NCI-H82 (cell line): ENCODE measurements at places on chromosomes 7 and 10.

DNA sequence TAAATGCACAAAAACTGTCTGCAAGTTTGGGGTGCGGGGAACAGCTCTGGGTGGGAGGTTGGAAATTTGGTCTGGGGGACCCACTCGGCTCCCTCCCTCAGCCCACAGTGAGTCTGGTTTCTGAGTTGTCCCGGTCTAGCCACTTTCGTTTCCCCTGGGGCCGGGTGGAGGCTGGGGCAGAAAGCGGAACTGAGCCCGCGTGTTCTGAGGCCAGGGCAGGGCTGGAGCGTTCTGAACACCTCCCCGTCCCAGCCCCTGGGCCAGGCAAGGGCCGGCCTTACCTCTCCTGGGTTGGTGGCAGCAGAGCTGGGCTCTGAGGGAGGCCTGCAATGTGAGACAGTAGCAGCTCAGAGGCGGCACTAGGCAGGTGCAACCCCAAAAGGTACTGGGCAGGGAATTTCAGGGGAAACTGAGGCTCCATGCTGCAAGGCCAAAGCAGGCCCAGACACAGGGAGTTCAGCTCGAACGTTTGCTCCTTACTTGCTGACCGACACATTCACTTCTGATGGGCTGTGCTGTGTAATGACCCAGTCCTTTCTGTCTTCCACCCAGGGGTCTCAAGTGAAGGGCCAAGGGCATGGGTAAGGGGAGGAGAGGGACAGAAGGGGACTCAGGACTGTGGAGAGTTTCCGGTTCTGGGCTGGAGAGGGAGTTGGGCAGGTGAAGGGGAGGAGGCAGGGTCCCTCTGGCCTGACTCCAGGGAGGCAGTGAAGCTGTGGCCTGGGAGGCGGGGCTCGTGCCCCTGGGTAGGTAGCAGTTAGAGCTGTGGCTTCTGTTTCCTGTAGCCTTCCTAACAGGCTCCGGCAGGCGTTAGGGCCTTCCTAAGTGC is 3.0 kb downstream of the IRF5 start:
- DNase-seq: no peak

- peak; percentile 68 for DNase-seq
These were observed 1238.9 kb downstream of the XPNPEP1 start for GRCh38 chr10:108684431-108684830.

DNA sequence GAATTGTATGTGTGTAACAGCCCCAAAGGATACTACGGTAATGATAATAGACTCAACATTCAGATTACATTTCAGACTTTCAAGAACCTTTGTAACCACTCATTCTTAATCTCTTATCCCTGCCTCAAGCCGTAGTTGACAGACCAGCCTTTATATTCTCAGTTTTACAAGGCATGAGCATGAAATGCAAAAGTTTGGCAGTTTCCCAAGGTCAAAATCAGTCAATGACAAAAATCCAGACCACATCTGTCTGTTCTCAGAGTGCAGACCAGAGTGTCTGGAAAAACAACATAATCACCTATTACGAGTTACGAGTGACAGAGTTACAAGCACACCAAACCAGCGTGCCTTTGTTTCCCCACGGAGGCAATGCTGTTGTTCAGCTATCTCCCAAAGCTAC is 178.6 kb upstream of the LRGUK start:
- DNase-seq: no peak

GRCh38 chr7:26861050-26861449 is 3.3 kb downstream of the SKAP2 start:
- DNase-seq: no peak

DNA sequence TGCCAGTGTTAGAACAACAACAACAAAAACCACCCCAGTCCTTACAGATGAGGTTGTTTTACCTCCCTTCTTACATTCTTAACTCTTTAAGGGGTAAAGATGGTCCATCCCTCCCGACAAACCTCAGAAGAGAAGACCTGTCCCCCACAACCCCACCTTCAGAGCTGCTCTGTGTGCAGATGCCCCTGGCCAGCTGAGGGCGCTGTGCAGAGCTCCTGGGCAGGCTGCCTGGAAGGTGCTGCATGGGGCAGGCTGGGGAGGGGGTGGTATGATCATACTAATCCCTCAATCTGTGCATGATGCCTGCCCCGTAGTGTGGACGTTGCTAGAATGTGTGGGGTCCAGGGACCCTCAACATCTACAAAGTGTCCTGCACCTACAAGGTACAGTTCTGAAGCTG is 387.1 kb downstream of the INHBA start:
- DNase-seq: peak; percentile 33

- DNase-seq: no peak
These were observed 59.0 kb downstream of the YKT6 start for GRCh38 chr7:44259547-44260457.

DNA sequence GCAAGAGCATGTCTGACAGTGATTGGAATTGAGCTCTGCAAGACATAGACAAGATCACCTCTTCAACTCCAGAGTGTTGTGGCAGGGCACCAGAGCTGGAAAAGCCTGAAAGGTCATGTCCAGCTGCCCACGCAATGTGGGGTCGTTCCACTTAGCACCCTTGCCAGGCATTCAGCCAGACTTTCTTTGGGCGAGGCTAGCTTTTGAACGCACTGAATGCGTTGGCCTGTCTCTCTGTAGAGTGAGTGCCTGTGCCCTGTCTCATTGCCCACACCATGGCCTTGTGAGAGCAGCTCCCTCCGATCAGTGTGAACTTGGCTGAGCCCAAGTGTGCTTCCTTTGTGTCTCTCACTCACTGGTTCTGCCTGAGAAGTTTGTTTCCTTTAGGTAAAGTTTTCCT is 23.3 kb downstream of the UBTD1 start:
- DNase-seq: no peak

GRCh38 chr7:70347463-70348254 is 749.4 kb downstream of the AUTS2 start:
- no peak for DNase-seq

DNA sequence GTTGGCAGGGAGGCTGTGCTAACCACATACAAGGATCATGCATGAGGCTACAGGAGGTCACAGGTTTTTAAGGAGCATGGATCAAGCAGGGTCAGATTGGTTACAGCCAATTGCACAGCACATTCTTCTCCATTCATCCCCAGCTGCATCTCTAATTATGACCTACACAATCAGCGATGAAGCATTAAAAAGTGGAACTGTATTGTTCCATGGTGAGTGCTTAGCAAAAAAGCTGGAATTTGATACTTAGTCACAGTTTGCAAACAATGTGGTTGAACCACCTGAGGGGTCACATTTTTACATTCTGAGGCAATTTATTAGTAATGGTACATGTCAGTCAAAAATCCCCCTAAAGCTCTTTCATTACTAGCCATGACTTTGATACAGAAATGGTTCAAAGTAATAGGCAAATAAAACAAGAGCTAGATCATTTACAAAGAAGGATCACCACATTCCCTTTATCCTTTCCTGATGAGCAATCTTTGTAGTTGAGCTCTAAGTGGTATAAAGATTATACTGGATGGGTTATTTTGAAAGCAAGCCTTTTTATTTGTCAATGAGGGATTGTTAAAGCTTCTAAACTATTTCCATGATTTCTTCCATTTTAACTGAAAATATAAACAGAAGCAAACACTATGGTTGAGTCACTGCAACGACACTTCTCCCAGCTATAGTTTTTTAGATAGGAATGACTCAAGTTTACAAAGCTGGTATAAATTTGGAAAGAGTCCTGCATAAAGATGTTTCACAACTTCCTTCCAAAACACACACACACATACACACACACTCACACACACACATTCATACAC is 217.8 kb upstream of the SEMA3A start:
- no peak for DNase-seq

- DNase-seq: no peak
These were observed 29.6 kb upstream of the DKK1 start for GRCh38 chr10:52284416-52285013.

- DNase-seq: no peak
These were observed 111.6 kb downstream of the NKX6-2 start for GRCh38 chr10:132674311-132674710.

DNA sequence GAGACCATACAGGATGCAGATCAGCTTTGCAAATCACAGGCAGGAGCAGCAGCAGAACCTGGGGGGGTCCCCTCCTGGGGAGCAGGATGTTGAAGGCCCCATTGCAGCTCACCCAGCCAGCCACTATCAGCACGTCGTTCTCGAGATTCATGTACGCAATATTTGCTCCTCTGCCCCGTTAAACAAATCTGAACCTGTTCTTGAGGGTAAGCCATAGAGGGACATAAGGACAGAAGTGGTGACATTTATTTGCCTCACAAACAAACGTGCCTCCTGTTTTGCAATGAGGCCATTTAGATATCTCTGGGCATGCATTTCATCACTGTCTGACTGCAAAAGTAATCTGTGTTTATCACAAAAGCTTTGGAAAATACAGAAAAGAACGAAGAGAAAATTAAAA is 87.3 kb upstream of the BAIAP2L1 start:
- no peak for DNase-seq

GRCh38 chr7:3210531-3210930 is 90.5 kb upstream of the SDK1 start:
- no peak for DNase-seq

GRCh38 chr7:131897016-131897789 is 340.8 kb upstream of the PODXL start:
- peak; percentile 85 for DNase-seq
